ENCODE measurements at places on chromosomes 1 and 21.

DNA sequence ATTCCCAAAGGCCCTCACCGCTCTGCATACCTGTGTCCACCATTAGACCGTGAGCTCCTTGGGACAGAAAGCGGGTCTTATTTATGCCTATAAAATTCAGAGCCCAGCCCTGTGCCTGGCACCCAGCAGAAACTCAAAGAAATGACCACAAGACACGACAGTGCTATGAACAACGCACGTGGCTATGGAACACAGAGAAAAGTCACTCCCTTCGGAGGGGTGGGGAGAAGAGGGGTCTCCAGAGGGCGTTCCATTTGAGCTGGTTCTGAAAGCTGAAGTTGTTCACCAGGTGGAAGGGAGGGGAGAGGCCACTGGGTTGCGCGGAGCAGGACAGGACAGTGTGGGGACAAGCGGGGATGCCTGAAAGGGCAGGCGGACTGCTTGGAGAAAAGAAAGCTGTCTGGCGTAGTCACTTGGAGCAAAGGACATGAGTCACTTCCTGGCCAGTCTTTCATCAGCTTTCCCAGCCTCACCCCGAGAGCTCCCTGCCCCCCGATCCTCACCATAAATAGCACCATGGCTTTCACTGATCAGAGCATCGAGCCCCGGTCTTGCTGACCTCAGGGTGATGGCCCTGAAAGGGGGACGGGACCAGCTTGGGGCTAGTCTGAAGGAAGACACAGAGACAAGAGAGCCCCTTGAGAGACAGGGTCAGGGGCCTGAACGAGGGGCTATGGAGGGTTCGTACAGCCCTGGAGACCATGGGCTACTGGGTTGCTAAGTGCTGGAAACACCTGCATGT, 28.5 kb downstream of the ECE1 start:
- peak; percentile 73 for DNase-seq

DNA sequence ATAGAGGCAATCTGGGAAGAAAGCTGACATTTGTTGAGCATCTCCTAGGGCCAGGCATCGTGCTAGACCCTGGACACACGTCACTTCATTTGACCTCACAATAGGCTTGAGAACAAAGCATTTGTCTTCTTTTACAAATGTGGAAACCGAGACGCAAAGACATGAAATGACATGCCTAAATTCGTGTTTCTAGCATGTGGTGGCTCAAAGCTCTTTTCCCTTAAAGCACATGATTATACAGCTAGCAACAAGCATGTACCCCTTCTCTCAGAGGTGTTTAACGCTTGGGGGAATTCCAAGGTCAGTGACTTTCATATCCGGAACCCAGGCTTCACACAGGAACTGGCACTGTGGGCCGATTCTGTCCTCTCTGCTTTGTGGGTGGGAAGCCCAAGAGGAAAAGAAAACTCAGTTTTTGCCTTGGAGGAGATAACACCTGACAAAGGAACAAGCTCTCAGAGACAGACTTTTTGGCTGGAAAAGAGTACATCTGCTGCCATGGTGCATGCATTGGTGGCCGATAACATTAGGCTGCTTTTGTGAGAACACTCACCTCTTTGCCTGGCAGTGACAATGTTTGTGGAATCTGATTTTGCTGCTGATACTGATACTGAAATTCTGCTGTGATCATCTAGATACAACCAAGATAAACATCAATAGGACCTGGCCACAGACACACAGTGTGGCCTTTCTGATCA, 15.4 kb upstream of the CD2 start:
- DNase-seq, result no peak

GRCh38 chr1:242745079-242745478, 220.6 kb upstream of the PLD5 start:
- DNase-seq, result no peak

DNA sequence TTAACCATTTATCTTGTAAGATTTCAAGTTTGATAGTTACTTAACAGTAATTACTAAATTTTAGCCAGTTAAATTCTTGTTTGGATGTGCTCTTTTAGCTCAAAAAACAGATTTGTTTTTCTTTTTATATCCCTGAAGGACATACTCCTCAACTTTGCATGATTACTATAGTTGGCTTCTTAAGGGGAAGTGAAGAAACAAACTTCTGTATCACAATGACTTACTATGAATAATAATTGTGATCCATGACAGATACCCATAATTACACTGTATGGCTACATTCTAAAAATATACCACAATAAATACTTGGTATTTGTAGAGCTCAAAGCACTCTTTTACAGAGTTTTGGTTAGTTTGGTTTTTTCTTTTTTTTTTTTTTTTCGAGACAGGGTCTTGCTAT, 55.8 kb downstream of the IARS2 start:
- no peak for DNase-seq

DNA sequence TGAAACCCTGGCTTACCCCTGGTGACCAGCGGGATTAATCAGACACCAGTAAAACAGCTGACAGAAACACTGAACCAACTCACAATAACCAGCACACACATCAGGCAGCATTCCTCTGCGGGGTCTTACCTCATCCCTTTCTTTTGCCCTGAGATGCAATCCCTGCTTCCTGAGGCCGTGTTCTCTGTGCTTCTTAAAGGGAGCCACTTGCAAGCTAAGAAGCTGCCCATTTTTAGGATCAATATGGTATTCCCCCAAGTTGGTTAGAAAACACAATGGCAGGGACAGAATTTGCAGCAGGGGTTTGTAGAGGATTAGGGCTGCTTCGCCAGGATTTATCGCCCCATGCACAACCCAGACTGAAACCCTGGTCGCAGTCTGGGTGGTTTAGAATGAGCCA, 74.7 kb upstream of the OLIG2 start:
- DNase-seq, result no peak

GRCh38 chr1:172085317-172085716, 244.0 kb downstream of the DNM3 start:
- no peak for DNase-seq

- DNase-seq, result no peak
These were observed 717.6 kb downstream of the PTPRU start for GRCh38 chr1:29953961-29954360.

GRCh38 chr1:88890791-88891317, 513 bp downstream of the GTF2B start:
- no peak for DNase-seq

- DNase-seq, result no peak
These were observed 55.3 kb upstream of the RCC1 start for GRCh38 chr1:28450561-28450960.

All from thoracic aorta (tissue), 2 donors.